Activated CD8-positive, alpha-beta memory T cell treated with anti-CD3 and anti-CD28 coated beads for 1 hour (primary cell): ENCODE measurements at places on chromosomes 7 and 10.

- no peak for DNase-seq
Measured at GRCh38 chr7:43590862-43591557, 8.1 kb downstream of the STK17A start.

DNA sequence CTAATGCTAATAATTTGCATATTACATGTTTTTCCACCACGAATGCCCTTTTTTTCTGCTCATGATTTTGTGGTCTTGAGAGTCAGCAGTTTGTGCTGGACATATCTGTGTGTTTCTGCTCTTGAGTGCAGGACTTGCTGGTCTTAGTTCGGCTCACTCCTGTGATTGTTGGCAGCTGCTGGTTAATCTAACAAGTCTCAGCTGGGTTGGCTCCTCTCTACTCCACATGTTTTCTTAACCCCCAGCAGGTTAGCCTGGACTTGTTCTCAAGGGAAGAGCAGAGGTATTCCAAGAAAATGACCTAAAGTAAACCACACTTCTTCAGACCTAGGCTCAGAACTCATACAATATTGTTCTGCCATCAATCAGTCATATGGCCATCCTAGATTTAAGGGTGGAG is 1238.9 kb downstream of the XPNPEP1 start:
- no peak for DNase-seq

- DNase-seq, result no peak
Measured at GRCh38 chr7:22566592-22566991, 66.6 kb upstream of the STEAP1B start.

GRCh38 chr7:4093035-4093434 is 589.1 kb upstream of the FOXK1 start:
- DNase-seq, result no peak

GRCh38 chr7:141700848-141701371 is 1.1 kb downstream of the DENND11 start:
- DNase-seq, result no peak
